Esophagus squamous epithelium (tissue), 5 donors: ENCODE measurements at places on chromosomes 6 and 20. TPM values are rescaled to one million over a fixed set of nuclear protein-coding genes. Genes with fewer than 3 reads are reported as not detected.

DNA sequence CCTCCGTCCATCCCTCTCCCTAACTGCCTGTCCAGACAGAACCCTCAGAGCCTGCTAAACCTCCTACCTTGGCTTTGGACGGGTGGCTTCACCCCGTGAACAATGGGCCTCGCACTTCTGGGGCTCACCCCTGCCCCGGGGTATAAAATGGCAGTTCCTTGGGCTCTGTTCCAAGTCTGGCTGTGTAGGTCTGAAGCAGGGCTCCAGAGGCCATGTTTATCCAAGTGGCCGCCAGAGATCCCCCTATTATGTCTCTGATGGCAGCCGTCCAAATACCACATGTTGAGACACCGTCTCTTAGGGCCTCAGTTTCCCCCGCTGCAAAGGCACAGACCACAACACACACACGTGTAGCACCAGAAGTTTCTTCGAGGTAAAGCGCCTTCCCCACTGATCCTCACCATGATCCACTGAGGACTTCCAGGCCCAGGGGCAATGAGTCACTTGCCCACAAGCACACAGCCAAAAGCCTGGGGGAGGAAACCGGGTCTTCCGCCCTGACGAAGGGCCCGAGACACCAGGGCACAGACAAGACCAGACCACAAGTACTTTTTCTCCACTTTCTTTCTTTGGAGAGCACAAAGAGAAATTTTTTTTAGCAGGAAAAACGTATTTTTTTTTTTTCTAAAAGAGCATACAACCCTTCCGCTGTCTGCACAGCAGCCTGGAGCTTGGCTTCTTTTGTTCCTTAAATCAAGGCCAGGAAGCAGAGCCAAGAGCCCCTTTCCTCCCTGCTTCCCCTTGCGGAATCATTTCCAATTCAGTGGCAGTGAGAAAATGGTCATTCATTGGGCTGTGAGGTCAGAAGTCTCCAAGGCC lies 11.8 kb downstream of the CPNE5 start:
- H3K4me3 ChIP-seq, result no peak overlapping the region
- H3K27me3 ChIP-seq, result no peaks in the 10 kb centered on the region
- peak overlapping the region; percentile 39 for H3K27ac ChIP-seq
- no peak for DNase-seq
- H3K4me1 ChIP-seq, result peaks cover 43% of the 10 kb centered on the region
- no peaks in the 10 kb centered on the region for H3K36me3 ChIP-seq

DNA sequence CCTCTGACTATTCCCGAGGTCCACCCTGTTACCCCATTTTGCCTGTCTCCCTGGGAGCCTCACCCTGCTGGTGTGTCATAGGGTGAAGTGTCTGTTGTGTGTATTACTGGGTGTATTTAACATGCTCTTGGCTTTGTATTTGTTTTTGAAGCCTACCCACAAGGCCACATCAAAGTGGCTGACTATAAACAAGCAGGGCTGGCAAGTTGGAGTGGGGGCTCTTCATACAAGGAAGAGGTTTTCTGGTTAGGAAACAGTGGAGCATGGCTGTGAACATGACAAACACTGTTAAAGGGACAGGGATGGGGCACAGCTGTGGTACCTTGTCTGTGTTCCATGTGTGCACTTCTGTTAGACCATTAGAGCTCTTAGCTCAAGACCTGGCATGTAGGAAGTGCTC lies 26.3 kb downstream of the HECA start:
- H3K36me3 ChIP-seq, result no peaks in the 10 kb centered on the region
- H3K4me1 ChIP-seq, result peaks cover 12% of the 10 kb centered on the region
- DNase-seq, result no peak
- H3K27ac ChIP-seq, result peak overlapping the region; percentile 63

DNA sequence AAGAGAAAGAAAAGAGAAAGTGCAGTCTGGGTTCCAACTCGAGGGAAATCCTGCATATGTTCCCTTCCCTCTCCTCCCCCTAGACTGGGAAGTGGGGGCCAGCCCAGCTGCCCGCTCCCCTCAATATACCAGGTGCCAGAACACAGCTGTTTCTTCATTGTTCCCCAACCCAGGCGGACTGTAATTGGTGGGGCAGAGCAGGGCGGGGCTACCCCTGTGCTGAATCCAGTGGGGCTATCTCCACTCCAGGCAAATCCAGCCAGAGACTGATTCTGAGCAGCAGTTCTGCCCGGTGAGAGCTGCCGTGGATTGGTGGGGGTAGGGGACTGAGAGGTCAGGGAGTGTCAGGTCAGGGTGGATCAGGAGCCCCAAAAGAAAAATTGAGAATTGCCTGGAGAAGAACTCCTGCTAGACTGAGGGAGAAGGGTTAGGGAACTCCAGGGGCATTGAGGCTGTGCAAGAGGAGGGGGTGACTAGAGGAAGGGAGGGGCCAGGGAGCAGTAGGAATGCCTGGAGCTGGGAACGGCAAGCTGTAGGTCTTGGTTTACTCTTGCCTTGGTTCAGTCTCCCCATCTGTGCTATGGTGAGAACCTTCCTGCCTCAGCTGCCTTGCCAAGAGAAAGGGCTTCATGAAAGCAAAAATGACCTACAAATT lies at the start of gene MYMX:
TSS of gene MYMX (plus strand) at position 250 of the 655 bp plus-strand sequence. CDS start 546 bp downstream, outside the sequence.
- no peaks in the 10 kb centered on the region for H3K36me3 ChIP-seq
- H3K27me3 ChIP-seq, result no peaks in the 10 kb centered on the region
- no peak for DNase-seq
- peaks cover 37% of the 10 kb centered on the region for H3K4me1 ChIP-seq
- H3K4me3 ChIP-seq, result no peak within 1 kb of the TSS
- no peak within 1 kb of the TSS for H3K27ac ChIP-seq

CCHCR1 gene
- total RNA-seq, result 20.4 TPM

RNF39 gene
- total RNA-seq, result 9.9 TPM

TNFAIP3 gene
- 4.2 TPM for total RNA-seq

DNA sequence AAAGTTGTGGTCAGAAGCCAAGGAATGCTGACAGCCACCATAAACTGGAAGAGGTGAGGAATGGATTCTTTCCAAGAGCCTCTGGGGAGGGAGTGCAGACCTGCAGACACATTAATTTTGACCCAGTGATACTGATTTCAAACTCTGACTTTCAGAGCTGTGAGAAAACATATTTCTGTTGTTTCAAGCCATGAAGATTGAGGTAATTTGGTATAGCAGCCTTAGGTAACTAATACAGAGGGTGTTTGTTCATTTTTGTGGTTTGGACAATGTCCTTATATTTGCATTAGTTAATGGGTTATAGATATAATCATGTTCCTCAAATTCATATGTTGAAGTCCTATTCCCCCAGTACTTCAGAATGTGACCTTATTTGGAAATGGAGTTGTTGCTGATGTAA lies 85.4 kb upstream of the GTSF1L start:
- H3K36me3 ChIP-seq, result no peaks in the 10 kb centered on the region
- no peak overlapping the region for H3K27ac ChIP-seq
- H3K27me3 ChIP-seq, result no peaks in the 10 kb centered on the region
- DNase-seq, result no peak
- no peaks in the 10 kb centered on the region for H3K4me1 ChIP-seq

DNA sequence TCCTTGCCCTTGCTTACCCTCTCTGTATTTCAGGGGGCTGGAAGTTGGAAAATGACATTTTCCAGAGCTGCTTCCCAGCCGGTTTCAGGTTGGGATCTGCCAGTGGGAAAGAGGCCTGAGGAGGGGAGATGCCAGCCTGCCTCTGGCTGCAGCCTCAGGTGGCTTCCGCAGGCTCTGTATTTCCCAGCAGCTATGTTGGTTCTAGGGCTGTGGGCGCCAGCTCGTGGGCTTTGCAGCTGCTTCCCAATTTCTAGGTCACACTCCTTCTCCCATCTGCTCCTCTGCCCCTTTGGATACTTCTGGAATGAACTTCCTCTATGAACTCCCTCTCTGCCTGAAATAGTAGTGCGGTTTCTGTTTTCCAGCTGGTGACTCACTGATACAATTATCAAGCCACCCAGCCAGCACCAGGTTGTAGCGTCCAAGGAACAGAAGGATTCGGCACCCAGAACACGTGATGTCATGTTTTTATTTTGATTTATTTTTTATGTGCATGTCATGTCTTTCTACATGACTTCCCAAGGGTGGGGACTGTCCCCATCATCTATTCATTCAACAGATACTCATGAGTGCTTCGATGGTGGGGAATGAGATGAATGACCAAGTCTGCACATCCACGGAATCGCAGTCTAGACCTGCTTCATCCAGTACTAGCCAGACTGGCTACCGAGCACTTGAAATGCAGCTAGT lies 38.0 kb downstream of the TGM2 start:
- no peaks in the 10 kb centered on the region for H3K36me3 ChIP-seq
- peaks cover 20% of the 10 kb centered on the region for H3K4me1 ChIP-seq
- H3K27me3 ChIP-seq, result peaks cover 5% of the 10 kb centered on the region

- DNase-seq, result no peak
- peak within 1 kb of the TSS; percentile 30 for H3K4me3 ChIP-seq
- no peaks in the 10 kb centered on the region for H3K27me3 ChIP-seq
Observed at GRCh38 chr20:43189554-43190331, at the start of gene PTPRT. TSS of gene PTPRT (minus strand) at chr20:43189906. CDS start at chr20:43189733, 173 bp downstream.

DNA sequence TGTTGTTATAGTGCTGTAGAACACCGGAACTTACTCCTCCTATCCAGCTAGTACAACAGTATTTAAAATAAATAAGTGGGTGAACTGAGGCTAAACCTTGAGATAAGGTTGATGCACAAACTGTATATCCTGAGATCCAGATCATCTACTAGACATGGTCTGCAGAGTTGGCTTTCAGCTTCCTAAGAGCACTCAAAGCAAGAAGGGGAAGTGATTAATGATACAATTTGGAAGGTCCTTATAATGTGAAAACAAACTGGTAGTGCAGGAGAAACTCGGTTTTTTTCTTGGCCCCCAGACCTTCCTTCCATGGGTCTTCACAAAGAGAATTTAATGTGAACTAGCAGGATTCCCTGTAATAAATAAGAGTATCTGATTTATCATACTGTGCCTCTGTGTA lies 27.4 kb upstream of the RREB1 start:
- no peak overlapping the region for H3K4me3 ChIP-seq
- no peak for DNase-seq
- H3K4me1 ChIP-seq, result no peaks in the 10 kb centered on the region
- no peaks in the 10 kb centered on the region for H3K27me3 ChIP-seq
- no peak overlapping the region for H3K27ac ChIP-seq

DNA sequence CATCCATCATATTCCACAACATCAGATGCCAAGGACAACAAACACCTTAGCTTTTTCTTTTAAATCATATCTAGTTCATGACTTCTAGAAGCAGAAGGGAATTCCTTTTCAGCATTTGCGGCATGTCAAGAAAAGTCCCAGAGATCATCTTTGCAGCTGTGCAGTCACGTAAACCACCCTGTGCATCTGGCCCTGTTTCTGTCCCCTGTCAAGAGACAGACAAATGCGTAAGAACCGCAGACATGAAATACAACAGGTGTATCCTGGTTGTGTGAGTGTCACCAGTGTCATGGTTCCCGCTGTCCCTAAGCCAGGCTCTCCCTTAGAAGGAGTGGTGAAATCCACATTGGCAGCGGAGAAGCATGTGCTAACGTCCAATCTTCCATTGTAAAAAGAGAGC lies 28.1 kb downstream of the LY86 start:
- H3K4me1 ChIP-seq, result peaks cover 16% of the 10 kb centered on the region
- no peaks in the 10 kb centered on the region for H3K27me3 ChIP-seq
- no peak for DNase-seq
- H3K27ac ChIP-seq, result no peak overlapping the region
- H3K36me3 ChIP-seq, result no peaks in the 10 kb centered on the region

- H3K4me1 ChIP-seq, result no peaks in the 10 kb centered on the region
- H3K27ac ChIP-seq, result peak overlapping the region; percentile 7
- no peak for DNase-seq
- H3K36me3 ChIP-seq, result no peaks in the 10 kb centered on the region
- H3K4me3 ChIP-seq, result no peak overlapping the region
Observed at GRCh38 chr6:150269857-150270223, 99.0 kb upstream of the IYD start.

DNA sequence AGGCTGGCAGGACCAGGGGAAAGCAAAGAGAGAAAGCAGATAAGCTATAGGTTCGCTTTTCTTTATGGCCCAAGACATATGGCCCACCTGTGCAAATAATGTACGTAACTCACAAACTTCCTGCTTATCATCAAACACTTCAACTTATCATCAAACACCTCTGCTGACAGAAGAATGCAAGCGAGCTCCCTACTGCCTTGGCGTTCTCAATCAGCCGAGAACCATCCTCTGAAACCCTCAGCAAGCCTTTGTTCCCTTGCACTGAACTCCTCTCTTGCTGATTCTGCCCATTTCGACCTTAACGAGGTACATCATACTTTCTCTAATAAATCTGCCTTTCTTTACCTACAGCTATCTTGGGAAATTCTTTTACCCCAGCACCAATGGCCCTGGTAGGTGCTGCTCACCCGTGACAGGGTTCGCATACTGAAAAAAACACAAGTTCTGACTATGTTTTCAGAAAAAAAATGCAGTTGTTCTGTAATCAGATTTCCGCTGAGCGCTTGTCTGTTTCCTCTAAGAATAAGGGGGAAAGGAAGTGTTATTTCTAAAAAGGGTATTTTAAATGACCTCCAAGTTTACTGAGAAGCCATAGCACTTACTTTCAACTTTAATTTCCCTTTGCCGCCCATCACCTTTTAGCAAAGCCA lies 28.3 kb downstream of the SERPINB6 start:
- no peak for DNase-seq

- H3K4me3 ChIP-seq, result no peak overlapping the region
- H3K27me3 ChIP-seq, result peaks cover 39% of the 10 kb centered on the region
- H3K36me3 ChIP-seq, result no peaks in the 10 kb centered on the region
- no peak for DNase-seq
- H3K27ac ChIP-seq, result no peak overlapping the region
Observed at GRCh38 chr6:108174371-108175175, 8.8 kb downstream of the NR2E1 start.

DNA sequence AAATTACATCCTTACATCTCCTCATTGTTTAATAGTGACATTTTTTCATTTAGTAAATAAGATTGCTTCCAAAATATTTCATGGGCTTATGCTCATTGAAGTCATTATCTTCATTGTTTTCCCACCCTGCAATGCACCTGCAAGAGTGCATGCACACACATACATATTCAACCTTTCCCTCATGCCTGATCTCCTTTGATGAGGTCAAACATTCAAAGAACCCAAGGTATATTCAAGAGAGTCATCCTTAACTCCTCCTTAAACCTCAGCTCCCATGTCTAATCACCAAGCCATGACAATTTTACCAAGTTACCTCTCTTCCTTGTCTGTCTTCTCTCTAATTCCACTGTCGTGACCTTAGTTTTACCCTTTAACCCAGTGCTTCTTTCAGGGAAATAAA lies 56.5 kb downstream of the HIVEP2 start:
- H3K4me3 ChIP-seq, result no peak overlapping the region
- no peaks in the 10 kb centered on the region for H3K36me3 ChIP-seq
- H3K27ac ChIP-seq, result no peak overlapping the region
- H3K4me1 ChIP-seq, result peaks cover 17% of the 10 kb centered on the region

DNA sequence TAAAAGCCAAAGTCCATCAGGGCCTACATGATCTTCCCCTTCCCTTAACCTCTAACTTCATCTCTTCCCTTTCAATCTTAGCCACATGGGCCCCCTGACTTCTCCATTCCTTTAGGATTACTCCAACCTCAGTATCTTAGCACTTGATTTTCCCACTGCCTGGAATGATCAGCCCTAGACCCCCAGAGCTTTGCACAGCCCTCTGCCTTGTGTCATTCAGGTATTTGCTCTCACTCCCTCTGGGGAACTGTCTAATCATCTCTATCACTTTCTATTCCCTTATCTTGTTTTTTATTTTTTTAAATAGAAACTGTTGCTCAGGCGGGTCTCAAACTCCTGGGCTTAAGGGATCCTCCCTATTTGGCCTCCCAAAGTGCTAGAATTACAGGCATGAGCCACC lies 13.3 kb upstream of the ZNFX1 start:
- no peaks in the 10 kb centered on the region for H3K27me3 ChIP-seq
- H3K4me1 ChIP-seq, result peaks cover 28% of the 10 kb centered on the region
- H3K27ac ChIP-seq, result no peak overlapping the region
- H3K36me3 ChIP-seq, result peaks cover 78% of the 10 kb centered on the region
- H3K4me3 ChIP-seq, result no peak overlapping the region

GRCh38 chr20:60693496-60694133 lies 558.4 kb upstream of the CDH4 start:
- H3K4me1 ChIP-seq, result no peaks in the 10 kb centered on the region
- no peaks in the 10 kb centered on the region for H3K36me3 ChIP-seq
- no peak overlapping the region for H3K27ac ChIP-seq
- H3K4me3 ChIP-seq, result no peak overlapping the region
- H3K27me3 ChIP-seq, result no peaks in the 10 kb centered on the region
